ENCODE measurements at places on chromosomes 3 and 15.

DNA sequence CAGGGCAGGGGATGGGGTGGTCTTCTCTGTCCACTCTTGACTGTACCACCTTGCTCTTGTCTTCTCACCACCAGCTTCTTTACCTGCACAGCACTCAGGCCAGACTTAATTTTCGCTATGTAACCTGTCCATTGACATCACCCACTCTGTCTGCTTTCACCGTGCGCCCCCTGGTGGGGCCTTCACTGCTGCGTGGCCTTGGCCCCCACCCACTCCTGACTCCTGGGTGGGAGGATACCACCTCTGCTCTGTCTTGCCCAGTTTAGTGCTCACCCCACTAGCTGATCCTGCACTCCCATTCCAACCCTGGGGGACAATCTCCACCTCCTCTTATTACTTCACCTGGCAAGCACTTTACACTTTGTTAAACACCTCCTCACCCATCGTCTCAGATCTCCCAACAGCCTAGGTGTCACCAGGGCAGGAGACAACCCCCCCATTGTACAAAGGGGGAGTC lies 17.7 kb downstream of the PTH1R start:
- peak; percentile 84 for DNase-seq

DNA sequence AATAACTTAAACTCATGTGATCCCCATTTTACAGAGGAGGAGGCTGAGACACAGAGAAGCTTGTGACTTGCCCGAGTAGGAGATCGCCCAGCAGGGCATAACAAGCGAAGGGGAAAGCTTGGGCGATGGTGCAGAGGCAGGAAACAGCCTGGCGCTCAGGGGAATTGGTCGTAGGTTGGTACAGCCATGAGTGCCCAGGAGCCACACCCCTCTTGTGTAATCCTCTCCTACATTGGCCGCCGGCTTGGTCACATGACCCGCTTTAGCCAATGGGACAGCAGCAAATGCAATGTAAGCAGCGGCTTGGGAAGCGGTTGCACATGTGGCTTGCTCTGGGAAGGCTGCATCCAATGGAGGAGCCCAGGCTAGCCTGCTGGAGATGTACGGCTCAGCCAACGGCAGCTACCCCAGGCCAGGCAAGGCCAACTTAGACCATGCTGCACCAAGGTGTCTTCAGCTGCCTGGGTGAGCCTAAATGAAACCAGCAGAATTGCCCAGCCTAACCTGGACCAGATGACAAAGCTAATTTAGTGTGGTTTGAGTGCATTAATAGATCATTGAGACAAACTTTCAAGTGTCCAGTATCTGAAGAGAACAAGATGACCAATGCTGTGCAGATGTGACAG lies 50.3 kb upstream of the SLC6A6 start:
- peak; percentile 54 for DNase-seq

- no peak for DNase-seq
Observed at GRCh38 chr3:23686519-23686918, 119.2 kb upstream of the UBE2E1 start.

DNA sequence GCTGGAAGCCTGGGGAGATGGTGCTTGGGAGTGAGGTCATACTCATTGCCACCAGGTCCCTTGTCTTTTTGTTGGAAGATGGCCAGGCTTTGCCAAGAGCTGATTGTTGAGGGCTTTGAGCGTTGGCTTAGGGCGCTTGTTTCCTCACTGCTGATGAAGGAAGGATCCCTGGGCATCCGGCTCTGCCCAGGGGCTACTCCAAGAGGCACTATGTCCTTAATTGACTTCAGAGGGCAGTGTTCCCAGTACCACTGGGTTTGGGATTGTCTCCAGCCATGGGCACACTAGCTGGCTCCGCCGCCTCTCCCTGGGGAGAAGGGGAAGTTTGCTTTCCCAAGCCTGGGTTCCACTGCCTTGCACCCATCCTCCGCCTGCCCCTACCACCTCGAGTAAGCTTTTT lies 57.2 kb upstream of the RGMA start:
- no peak for DNase-seq

DNA sequence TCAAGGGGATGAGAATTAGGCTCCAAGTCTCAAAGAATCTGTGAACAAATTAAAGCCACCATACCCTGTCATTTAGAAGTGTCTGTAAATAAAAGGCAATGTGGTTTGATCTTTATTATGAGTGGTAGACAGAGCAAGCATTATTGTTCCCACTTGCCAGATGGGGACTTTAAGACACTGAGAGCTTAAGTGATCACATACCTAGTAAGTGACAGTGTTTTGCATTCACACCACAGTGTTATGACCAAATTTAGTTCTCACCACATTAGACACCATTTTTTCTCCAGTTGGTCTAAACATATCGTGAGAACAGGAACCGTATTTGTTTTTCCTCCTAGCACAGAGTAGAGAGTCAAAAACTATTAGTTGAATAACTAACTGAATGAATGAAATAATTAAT lies 13.2 kb upstream of the ZBED2 start:
- no peak for DNase-seq

GRCh38 chr15:63420333-63420747 lies 38.7 kb upstream of the CA12 start:
- DNase-seq, result no peak

DNA sequence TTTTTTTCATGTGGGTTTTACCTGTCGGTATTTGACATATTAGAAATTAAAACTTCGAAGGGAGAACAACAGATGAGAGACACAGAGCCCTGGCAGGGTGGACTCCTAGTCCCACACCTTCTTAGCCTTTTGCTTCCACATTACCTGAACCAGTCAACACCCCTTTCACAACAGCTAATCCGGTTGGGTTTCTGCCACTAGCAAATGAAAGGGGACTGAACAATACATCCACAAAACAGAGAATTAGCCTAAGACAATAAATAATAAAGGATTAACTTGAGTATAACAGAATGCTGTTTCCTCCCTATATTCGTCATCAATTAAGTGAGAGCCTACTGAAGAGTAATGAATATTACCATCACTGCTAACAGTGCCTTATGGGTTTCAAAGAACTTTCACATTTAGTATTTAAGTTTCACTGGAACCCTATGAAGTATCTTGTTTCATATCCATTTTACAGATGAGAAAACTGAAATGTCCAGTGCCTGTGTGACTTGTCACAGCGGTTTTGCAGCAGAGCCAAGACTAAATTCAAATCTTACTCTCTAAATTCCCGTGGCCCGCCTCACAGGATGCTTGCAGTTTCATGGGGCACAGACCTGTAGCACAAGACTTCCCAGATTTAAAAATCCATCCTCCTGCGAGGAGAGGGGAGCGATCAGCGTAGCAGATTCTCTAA lies 1.0 kb upstream of the RAB8B start:
- DNase-seq, result no peak

DNA sequence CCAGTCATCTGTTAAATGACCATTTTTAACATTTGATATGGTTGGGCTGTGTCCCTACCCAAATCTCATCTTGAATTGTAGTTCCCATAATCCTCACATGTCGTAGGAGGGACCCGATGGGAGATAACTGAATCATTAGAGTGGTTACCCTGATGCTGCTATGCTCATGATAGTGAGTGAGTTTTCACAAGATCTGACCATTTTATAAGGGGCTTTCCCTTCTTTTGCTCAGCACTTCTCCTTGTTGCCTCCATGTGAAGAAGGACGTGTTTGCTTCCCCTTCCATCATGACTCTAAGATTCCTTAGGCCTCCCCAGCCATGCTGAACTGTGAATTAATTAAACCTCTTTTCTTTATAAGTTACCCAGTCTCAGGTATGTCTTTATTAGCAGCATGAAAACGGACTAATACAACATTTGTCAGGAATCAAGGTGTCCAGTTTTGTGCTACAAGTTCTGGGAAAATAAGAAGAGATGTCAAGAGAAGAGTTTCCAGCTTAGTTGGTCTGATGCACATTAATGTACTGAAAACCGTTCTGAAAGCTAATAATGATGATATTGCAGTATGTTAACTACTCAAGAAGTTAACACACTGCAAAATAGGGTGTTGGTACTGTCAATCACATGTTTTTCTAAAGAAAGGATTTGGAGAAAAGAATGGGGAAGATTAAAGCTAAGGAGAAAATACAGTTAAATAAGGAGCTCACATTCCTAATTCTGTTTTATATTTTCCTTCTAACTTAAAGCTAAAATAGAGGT lies 67.9 kb downstream of the ATP8B4 start:
- DNase-seq, result no peak

- DNase-seq, result no peak
Observed at GRCh38 chr3:87109465-87109864, 117.6 kb upstream of the CHMP2B start.

DNA sequence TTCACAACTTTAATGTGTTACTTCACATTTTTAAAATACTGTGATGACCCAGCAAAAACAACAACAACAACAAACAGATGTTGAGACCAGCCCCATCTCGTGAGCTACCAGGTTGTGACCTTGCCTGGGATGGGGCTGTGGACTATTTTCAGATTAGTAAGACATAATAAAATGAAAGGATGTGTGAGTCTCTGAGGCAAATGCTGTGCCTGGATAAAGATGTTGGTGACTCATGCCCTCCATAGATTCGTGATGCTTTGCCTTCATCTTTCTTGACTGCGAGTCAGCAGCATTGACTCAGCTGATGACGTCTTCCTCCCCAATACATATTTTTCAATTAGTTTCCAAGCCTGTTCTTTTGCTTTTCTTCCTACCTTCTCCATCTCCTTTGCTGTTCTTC lies 453.0 kb upstream of the CFAP20DC start:
- DNase-seq, result no peak

GRCh38 chr15:69351884-69352283 lies 53.2 kb downstream of the PAQR5 start:
- no peak for DNase-seq

DNA sequence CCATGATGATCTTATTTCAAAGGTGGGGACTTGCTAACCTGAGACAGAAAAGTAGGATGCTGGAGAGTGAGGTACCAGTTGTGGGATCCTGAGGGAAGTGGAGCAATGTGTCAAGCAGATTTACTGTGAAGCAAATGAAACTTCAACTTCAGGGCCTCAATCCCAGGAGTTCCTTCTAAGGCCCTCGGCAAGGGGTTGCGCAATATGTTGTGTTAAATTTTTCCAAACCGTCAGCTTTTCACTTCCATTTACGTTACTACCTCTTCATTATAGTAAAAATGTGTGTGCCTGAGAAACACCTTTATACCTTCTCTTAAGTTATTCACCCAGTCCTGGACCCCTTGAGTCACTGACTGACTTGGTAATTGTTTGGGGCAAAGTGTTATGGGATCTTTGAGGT lies 42.5 kb upstream of the KCNH8 start:
- DNase-seq, result no peak

Data from kidney (tissue), 22 donors.